ENCODE measurements at places on chromosomes 16 and 17. TPM values are rescaled to one million over a fixed set of nuclear protein-coding genes. Genes with fewer than 3 reads are reported as not detected.

- peaks cover 8% of the 10 kb centered on the region for H3K4me1 ChIP-seq
- no peak for DNase-seq
- H3K4me3 ChIP-seq = no peak overlapping the region
Observed at GRCh38 chr16:19909750-19910322, 25.2 kb upstream of the GPRC5B start.

GRCh38 chr17:67675481-67675880, 42.3 kb upstream of the NOL11 start:
- no peak for DNase-seq
- H3K36me3 ChIP-seq = no peaks in the 10 kb centered on the region
- H3K27ac ChIP-seq = no peak overlapping the region
- peaks cover 26% of the 10 kb centered on the region for H3K4me1 ChIP-seq
- no peak overlapping the region for H3K4me3 ChIP-seq
- H3K27me3 ChIP-seq = no peaks in the 10 kb centered on the region

The CD79B gene
- 1.1 TPM for total RNA-seq

The ACSM3 gene
- total RNA-seq = 1.7 TPM

DNA sequence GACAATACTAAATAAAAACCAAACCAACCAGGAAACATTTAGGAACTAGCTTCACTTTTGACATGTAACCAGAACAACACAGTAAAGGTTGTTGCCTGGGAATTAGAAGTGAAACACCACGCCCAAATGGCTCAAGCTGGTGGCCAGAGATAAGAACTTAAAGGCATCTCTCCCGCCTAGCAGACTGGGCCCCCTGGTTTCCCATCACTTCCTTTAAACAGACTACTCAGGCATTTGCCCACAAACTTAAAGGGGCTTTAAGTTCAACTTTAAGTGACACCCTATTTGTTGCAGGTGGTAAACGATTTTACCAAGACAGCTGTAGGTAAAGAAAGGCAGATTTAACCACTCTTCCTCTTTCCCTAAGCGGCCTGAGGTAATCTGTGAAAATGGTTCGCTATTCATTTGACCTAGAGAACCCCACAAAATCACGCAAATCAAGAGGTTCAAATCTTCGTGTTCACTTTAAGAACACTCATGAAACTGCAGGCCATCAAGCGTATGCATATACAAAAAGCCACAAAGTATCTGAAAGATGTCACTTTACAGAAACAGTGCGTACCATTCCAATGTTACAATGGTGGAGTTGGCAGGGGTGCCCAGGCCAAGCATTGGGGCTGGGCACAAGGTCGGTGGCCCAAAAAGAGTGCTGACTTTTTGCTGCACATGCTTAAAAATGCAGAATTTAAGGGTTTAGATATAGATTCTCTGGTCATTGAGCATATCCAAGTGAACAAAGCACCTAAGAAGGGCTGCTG, 40.8 kb upstream of the BPTF start:
- H3K27me3 ChIP-seq = no peaks in the 10 kb centered on the region
- H3K36me3 ChIP-seq = no peaks in the 10 kb centered on the region
- H3K4me3 ChIP-seq = no peak overlapping the region
- H3K4me1 ChIP-seq = no peaks in the 10 kb centered on the region
- H3K27ac ChIP-seq = no peak overlapping the region
- no peak for DNase-seq
